ENCODE measurements at places on chromosomes 4 and X.

DNA sequence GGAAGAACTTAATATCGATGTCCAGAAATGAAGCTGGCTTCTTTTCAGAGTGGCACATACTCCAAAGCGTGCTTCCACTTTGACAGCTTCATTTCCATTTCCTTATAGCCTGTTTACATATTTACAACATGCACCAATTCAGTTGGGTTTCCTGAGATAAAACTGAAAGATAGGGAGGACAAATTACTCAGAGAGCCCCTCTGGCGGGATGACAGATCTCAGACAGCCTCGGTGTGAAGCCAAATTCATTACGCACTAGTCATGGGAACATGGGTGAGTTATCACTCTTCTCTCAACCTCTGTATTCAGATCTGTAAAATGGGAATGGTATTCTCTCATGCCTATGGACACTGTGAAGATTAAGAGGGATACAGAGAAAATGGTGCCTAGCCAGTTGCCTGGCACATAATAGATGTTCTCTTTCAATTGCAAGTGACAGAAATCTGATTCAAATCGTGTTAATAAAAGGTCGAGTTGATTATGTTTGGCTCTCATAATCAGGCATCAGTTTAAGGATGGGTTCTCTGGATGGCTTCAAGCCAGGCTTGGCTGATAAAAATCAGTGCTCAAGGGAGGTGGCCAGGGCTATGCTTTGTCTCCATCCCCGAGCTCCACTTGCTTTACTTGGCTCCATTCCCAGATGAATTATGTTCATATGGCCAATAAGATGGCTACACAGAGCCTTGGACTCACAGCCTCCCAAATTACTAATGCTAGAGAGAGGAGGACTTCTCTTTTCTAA is 132.2 kb upstream of the C1QTNF7 start:
- no peak for DNase-seq

- no peak for DNase-seq
These were observed 779 bp upstream of the PRSS12 start for GRCh38 chr4:118353534-118354030.

- no peak for DNase-seq
These were observed 82.5 kb upstream of the GC start for GRCh38 chr4:71866212-71866885.

DNA sequence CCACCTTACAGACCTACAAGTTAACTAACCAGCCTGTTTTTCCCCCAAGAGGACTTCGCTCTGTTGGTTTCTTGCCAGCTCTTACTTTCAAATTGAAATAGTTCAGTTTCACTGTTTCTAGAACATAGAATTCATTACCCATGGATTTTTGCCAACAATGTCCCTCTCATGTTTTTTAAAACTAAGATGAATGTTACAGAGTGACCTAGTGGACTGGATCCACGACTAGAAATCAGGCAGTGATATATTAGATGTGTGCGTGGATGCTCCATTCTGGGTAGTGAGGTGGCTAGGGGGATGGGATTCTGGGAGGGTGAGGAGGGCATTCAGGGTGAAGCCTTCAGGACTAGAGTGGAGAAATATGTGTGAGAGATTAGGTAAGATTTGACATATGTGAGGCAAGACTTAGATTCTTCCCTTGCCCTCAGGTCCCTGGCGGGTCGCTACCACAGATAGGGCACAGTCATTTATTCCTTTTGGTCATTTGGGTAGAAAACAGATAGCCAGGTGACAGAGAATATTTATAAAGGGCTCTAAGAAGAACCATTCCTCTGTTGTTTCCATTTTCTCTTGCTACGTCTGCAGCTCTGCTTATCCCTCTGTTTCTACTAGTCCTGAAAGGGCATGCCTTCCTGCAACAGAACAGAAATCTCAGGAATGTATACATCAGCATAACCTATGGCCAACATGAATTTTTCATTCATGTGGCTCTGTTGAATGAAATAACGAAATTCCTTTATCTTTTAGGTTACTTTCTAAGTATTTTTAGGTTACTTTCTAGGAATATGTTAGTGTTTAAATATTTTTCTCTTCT is 15.4 kb upstream of the JADE1 start:
- peak; percentile 60 for DNase-seq

GRCh38 chrX:94178145-94178788 is 504.3 kb downstream of the FAM133A start:
- peak; percentile 0 for DNase-seq

DNA sequence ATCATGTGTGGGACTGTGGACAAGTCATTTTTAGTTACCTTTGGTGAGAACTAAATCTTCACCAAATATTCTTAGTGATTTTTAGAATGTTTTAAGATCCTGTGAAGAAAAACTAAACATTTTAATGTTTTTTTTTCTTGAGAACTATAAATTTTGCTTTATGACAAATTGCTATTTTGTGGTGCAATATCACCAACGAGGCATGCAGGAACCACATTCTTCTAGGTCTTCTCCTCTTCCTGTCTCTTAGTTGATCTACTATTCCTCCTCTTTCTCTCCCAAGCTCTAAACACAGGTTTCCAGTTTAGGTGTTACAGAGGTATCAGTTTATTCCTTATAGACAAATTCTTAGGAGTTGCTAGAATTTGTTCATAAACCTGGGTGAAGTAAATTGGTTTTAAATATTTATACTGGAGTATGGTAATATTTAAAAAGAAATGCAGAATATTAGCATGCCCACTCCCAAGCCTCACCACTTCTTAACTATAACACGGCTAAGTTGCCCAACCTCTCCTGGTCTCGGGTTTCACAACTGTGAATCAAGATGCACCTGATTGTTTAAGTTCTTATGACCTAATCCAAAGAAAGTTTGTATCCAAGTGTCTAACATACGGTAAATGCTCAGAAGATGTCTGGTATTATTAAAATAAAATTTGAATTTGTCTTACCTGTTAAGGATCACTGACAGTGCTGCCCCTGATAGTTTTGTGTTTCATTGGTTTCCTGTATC is 56.5 kb upstream of the CLNK start:
- no peak for DNase-seq

GRCh38 chr4:122086338-122087065 is 65.6 kb upstream of the BLTP1 start:
- no peak for DNase-seq

DNA sequence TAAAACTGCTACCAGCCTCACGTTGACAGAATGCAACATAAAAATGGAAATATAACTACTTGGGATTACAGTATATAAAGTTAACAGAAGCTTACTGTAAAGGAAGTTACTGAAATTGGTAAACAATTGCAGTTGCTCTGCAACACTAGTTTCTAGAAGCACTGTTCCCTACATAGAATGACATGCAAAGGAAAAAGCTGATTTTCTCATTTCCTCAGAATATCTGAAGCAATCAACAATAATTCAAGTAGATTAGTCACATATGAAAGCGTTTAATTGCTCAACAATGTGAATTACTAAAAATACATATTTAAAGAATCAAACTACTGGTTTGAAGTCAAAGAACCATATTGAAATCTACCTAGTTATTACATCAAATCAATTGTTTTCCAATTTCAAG is 31.8 kb downstream of the PDGFC start:
- DNase-seq = no peak

GRCh38 chr4:158163941-158164767 is 8.7 kb downstream of the GASK1B start:
- DNase-seq = no peak

DNA sequence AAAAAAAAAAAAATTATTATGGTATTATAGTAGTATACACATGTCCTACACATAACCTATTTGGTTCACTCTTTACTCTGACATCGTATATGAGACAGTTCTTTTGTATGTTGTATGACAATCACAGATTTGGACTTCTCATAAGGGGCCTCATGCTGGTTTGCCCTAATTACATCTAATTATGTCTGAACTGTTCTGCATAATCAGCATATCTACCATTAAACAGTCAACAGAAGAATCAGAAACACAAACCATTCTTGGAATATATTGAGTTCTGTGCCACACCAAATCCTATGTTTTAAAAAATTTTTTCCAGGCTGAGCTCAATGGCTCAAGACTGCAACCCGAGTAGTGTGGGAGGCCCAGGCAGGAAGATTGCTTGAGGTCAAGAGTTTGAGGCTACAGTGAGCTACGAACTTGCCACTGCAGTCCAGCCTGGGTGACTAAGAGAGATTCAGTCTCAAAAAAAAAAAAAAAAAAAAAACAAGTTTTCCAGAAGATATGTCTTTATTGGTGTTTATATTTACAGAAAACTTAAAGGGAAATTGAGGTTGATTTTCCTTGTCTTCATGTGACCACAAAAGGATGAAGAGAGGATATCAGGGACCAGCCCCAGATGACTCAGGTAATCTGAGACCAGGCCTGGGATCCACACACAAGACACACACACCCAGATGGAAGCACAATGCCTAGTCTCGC is 22.2 kb downstream of the TRIM61 start:
- no peak for DNase-seq

DNA sequence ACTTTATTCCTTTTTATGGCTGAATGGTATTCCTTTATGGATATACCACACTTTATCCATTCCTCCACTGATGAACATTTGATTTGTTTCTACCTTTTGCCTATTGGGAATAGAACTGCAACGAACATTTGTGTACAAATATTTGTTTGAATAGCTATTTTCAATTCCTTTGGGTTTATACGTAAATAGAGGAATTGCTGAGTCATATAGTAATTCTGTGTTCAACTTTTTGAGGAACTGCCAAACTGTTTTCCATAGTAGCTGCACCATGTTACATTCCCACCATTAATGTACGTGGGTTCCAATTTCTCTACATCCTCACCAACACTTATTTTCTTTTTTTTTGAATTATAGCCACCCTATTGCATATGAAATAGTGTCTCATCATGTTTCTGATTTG is 156.5 kb upstream of the ATP6AP2 start:
- no peak for DNase-seq

- no peak for DNase-seq
These were observed 29.3 kb downstream of the DCAF8L2 start for GRCh38 chrX:27619459-27619858.

DNA sequence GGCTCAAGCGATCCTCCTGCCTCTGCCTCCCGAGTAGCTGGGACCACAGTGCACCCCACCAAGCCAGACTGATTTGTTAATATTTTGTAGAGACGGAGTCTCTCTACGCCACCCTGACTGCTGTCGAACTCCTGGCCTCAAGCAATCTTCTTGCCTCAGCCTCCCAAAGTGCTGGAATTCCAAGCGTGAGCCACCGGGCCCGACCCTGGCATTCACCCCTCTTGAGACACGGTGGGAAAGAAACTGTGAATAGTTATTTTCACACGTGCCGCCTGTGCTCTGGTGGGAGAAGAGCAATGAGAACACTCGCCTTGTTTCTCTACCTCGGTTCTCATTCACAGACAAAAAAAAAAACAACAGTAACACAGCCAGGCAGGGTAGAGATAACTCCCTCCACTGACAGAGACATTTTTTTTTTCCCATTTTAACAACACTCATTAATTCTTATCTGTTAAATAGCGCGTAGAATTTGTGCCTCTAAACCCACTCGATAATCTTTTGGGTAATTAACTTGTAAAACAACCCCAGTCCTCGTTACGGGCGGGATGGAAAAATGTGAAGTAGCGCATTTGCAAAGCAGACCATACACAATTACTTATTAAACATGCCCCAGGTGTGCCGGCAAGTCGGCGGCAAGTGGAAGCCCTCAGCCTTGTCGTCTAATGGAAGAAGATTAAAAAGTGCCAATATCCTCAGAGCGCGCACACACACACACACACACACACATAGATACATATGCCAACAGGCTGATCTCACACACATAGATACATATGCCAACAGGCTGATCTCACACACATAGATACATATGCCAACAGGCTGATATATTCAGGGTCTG is 103.3 kb downstream of the DHRSX start:
- DNase-seq = no peak

- DNase-seq = peak; percentile 75
These were observed 73.7 kb downstream of the TBL1X start for GRCh38 chrX:9538544-9539045.

GRCh38 chrX:39497702-39498265 is 600.0 kb downstream of the BCOR start:
- no peak for DNase-seq

- DNase-seq = peak; percentile 77
These were observed 6.4 kb upstream of the ZNF674 start for GRCh38 chrX:46551494-46552128.
